ENCODE measurements at places on chromosomes 11 and 22.

DNA sequence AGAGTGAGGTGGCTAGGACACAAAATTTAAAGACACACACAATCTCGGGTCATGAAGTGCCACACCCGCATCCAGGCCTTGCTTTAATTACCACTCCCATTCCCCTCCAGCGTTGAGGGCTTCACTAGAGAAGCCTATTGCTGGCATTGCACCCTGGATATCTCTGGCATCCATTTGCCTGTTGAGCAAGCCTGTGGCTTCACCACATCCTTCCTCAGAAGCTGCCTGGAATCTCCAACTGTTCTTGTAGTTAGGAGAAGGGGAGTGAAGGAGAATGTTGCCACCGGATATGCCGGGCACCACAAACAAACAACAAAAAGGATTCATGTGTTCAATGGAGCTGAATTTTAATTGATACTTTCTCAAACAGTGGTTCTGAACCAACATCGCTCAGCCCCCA, 34.4 kb upstream of the RCN1 start:
- no peak for DNase-seq

GRCh38 chr22:20109411-20110358, 6.2 kb upstream of the RANBP1 start:
- DNase-seq: no peak

GRCh38 chr11:59000003-59000402, 60.7 kb downstream of the GLYATL1 start:
- no peak for DNase-seq

DNA sequence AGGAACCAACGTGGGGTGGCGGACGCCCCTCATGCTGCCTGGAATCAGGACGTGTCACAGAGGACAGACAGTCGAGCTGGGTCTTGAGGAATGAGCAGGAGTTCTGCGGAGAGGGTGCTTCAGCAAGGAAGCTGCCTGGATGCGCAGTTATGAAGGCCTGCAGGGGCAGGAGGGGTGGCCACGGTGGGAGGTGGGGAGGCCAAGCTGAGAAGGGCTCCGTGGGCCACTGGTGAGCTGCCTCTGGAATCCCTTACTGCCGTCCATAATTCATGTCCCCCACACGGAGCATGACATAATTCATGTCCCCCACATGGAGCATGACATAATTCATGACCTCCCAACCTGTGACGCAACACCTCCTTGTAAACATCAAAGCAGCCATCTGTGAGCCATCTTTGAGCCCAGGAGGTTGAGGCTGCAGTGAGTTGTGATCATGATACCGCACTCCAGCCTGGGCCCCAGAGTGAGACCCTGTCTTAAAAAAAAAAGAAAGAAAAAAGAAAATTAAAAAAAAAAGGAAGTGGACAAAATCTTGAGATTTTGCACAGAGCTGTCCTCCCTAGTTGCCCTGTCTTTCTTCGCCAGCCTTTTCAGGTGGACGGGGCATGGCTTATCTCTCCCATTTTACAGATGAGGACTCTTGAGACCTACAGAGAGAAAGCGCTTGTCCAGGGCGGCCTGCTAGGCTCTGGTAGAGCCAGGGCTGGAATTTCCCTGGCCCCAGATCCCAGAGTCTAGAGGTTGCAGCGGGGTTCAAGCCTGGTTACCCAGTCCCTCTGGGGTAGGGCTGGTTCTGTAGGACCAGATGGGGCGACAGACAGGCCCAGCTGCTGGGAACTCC, 24.3 kb upstream of the PICK1 start:
- no peak for DNase-seq

GRCh38 chr11:114159802-114160632, 100.5 kb downstream of the ZBTB16 start:
- peak; percentile 61 for DNase-seq

DNA sequence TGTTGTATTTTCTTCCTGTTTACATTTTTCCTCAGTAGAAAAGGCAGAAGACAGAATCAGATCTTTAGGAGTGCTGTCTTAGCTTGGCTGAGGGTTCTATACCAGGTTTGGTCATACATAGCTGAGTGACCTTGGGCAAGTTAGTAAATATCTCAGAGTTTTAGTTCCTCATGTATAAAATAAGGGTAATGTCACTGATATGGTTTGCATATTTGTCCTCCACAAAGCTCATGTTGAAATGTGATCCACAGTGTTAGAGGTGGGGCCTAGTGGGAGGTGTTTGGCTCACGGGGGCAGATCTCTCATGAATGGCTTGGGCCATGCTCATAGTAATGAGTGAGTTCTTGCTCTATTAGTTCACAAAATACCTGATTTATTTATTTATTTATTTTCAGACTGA, 7.5 kb upstream of the HTR3A start:
- peak; percentile 57 for DNase-seq

DNA sequence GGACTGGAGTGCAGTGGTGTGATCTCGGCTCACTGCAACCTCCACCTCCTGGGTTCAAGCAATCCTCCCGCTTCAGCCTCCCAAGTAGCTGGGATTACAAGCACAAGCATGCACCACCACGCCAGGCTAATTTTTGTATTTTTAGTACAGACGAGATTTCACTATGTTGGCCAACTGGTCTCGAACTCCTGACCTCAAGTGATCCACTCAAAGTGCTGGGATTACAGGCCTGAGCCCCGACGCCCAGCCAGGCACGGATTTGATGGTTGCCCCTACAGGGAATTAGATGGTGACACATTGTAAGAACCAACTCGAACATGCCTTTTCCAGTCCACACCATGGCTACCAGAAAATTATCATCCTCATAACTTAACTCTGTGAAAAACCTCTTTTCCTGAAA, 26.8 kb upstream of the RTL6 start:
- no peak for DNase-seq

GRCh38 chr11:72228229-72228843, 3.8 kb downstream of the INPPL1 start:
- no peak for DNase-seq

DNA sequence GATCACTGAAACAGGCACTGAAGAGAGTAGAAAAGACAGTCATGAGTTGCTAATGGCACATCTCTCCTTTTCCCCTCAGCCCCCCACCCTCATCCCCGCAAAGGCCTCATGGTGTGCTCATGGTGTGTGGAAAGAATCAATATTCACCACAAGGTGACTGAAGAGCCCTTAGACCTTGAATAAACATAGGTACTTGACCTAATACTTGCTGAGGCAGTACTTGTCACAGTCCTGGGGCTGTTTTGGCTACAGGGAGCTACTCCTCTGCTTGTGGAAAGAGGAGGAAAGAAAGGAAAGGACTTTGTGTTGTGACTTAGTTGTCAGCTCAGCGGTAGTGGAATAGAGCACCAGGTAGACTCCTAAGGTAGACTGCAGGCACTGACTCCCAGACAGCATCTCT, 537.8 kb upstream of the CCDC179 start:
- DNase-seq: no peak

GRCh38 chr11:78039391-78039918, 16.4 kb upstream of the KCTD14 start:
- no peak for DNase-seq

- no peak for DNase-seq
Observed at GRCh38 chr11:8095806-8096522, 15.0 kb downstream of the TUB start.

DNA sequence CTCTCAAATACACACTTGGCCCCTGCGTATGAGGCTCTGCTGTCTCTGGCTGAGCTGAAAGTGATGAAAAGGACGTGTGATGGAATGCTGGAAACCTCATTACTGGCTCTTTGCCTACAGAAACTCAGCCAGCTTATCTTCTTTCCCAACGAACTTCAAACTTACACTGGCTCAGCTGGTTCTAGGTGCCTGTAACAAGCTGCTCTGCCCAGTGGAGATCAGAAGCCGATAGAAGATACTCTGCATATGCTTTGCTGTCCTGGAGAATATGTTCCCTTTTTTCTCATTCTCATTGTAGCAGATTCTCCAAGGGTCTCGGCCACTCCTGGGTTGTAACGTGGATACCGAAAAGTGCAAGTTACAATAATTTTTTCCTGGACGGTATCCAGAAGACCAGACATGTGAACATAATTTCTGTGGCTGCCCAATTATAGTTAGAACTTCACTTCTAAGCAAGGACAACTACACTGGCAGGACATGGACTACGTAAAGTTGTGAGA, 405.3 kb upstream of the CCDC90B start:
- no peak for DNase-seq

DNA sequence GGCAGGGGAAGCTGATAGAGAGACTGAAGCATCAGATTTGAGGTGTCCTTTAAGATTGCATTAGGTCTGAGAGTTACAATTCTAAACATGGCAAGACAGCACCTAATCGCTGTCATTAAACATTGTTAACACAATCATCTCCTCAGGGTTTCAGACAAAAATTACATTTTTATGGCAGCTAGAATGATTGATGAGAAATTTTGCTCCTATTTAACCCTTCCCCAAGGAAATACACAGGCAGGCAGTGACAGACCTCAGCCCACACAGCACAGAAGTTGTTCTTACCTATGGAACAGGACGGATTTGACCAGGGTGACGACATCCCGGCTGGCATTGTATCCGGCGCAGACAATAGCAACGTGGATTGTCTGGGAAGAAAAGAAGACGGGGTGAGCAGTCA, 294.3 kb downstream of the LARGE1 start:
- DNase-seq: no peak

- peak; percentile 62 for DNase-seq
Observed at GRCh38 chr22:40436505-40437431, 66.4 kb downstream of the SGSM3 start.

DNA sequence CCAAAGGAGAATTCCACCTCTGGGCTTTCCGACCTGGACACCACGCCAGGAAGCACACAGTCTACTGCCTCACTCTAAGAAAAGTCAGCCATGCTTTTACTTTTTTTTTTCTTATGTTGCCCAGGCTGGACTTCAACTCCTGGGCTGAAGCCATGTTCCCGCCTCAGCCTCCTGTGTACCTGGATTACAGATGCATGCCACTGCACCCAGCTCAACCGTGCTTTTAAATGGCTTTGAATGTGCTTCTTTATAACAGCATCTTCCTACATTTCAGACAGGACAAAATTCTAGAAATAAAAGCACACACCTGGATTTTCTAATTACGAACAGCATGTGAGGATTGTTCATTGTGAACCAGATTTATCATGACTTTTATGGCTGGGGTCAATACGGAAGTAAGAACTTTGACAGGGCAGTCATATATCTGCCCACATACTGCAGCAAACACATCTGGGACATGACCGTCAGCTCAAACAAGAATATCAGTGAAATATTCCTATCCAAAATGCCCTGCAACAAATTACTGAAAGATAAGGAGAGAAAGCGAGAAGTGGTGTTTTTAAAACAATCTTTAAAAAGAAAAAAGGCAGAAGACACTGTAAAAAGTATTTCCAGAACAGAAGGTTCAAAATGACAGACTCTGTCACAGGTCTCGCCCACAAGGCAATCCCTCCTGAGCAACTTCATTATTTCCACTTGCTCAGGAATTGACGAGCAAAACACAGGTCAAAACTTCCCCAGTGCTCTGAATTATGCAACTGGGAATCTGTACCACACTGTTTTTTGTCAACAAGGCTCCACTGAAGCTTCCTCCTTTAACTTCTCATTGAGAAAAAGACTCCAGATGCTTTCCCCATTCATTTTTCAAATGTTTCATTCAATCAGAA, 42.1 kb downstream of the PACSIN2 start:
- DNase-seq: no peak

DNA sequence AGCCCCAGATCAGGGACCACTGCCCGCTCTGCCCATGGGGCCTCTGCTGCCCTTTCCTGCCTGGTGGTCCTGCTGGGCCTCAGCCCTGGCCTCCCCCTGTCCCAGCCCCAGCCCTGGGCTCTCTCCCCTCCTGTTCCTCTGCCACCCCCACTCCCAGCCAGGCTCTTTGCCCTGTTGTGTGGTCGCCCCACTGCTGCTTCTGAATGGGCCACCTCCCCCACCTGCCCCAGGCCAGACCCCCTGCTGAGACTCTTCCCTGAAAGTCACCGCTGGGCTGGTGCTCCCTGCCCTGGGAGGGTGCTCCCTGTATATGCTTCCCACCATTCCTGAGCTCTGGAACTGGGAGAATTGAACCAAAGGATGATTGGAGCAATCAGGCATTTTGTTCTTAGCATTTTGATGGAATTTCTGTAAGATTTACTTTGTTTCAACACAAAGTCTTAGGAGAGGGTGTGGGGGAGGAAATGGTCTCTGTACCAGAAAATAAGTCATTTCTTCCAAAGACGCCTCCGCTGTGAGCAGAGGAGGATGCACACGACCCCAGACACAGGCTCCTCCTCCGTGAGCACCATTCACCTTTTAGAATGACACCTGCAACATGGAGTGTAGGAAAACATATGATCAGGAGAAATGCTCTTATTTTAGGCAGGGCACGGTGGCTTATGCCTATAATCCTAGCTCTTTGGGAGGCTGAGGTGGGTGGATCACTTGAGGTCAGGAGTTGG, 5.2 kb downstream of the APOBEC3B start:
- no peak for DNase-seq

GRCh38 chr11:70928854-70929598, 323.4 kb downstream of the SHANK2 start:
- no peak for DNase-seq

GRCh38 chr11:34052608-34053160, 1.2 kb downstream of the CAPRIN1 start:
- DNase-seq: peak; percentile 18

DNA sequence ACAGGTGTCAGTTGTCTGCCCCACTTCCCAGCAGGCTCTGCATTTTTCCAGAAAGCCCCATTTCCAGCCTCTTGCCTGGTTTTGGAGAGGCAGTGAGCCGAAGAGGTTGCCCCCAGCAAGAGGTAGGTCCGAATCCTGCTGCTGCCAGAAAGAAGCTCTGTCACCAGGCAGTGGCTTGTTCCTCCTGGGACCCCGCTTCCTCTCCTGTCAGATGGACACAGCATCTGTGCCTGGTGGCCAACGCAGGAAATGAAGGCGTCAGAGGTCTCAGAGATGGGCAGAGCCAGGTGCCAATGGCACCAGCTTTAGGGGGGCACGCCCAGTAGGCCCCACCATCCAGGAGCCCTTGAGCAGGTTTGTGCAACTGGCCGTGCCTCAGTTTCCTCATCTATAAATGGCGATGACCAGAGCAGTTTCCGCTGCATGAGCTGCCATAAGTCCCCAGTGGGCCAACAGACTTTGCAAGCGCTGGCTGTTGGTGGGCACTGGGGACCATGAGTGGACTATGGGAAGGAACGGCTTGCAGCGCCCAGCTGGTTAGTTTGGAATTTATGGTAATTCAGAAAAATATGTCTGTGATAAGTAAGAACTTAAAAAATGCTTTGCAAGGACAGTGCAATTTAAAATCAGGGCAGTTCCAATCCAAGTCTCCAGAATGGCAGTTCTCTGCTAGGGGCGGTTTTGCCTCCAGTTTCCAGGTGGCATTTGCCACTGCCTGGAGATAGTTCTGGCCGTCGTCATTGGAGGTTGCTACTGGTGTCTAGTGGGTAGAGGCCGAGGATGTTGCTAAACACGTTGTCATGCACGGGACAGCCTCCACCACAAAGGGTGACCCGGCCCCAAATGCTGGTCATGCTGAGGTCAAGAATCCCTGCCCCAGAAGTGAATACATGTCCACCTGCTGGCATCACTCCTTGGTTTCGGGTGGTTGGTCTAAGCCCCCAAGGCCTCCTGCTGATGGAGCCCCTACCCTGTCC, 2.3 kb upstream of the OSBPL5 start:
- DNase-seq: no peak

GRCh38 chr11:27700351-27701301, at the start of gene BDNF:
Gene BDNF (minus strand): TSS chr11:27700455. CDS start chr11:27658564, 41,891 bp downstream.
- no peak for DNase-seq

All from germinal center (tissue), 1 donor.